ENCODE measurements at places on chromosomes 11 and 22.
A peak's percentile ranks its signal among the peaks of the same experiment; 100 is the strongest.

DNA sequence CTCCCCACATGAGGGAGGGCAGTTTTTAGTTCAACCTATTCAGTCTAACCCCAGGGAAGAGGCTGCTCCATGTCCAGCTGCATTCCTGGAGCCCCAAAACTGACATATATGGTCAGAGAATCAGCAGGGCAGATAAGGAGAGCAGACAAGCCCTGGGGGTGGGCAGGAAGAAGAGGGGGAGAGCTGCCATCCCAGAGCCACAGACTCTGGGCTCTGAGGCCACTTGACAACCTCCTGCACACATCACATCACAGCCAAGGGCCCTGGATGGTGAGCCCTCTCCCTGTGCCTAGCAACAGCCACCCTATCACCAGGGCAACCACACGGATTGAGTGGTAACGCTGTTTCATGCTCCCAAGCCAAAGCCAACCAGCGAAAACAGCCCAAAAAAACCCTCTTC is 3.1 kb downstream of the ARHGAP1 start:
- DNase-seq = no peak

- DNase-seq = no peak
These were observed 38.3 kb downstream of the PISD start for GRCh38 chr22:31623592-31624304.

DNA sequence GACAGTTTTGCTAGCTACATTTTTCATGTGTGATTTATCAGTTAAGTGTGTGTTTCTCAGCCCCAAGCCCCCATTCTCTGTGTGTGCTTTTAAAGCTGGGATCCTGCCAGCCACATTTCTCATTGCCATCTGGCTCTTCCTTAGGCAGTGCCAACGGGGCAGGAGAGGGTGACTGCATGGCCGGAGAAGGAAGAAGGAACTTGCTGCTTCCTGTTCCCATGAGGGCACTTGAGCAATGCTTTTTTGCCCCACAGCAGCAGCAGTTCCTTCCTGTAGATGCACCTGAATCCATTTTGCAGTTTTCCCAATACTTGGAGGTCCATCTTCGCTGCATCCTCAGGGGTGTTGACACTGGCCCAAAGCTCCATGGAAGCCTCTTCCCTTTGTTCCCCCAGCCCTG is 37.5 kb downstream of the TNRC6B start:
- no peak for DNase-seq

DNA sequence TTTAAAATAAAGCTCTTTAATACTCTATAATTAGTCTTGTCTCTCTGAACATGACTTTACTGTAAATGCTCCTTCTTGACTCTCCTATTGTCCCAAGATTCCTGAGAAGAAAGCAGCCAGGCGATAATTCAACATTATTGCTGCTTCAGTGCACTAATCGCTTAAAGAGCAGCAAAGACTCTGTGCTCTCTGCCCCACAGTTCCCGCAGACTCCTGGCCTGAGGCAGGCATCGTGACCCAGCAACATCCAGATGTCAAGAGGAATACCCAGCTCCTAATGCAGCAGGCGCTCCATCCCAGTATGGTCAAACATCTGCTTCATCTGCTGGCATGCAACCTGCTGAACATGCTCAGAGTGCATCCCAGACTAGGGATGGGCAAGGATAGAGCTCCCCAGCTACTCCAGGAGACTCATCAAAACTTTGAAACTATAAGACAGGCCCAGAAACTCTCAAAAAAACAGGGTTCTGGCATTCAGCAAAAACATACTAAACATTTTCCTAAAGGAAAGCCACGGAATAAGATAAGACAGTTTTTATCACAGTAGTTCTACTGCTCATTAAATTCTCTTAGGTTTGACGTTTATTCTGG is 270.0 kb downstream of the SOX6 start:
- DNase-seq = no peak

GRCh38 chr22:28574159-28574788 is 105.4 kb downstream of the TTC28 start:
- DNase-seq = no peak

DNA sequence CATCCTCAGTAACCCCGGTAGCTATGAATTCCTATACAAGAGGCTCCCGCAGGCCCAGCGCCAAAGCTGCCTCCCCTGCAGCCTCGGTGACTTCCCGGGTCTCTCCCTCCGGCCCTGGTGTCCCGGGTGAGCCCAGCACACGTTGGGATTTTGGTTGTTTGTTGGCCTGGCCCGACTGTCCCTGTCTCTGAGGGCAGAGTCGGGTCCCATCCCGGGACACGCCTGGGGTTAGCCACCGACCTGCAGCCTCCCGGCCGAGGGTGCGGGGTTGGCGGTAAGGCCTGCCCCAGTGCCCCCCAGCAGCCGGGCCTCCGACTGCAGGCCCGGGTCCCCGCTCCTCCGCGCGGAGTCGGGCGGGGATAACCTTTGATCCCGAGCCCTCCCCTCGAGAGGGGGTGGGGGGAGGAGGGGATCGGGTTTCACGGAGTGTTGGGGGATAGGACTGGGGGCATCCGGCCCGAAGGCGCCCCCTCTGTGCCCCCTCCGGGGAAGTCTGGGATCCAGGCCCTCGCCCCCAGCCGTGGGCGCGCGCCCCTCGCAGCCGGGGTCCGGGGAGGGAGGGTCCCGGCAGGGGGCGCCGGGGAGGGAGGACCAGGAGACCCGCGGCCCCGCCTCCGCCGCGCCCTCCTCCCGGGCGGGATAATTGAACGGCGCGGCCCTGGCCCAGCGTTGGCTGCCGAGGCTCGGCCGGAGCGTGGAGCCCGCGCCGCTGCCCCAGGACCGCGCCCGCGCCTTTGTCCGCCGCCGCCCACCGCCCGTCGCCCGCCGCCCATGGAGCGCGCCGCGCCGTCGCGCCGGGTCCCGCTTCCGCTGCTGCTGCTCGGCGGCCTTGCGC is at the start of gene FBLN1:
Gene FBLN1 (plus strand): TSS at position 669 of the 835 bp plus-strand sequence. CDS start 103 bp downstream, at position 772.
- DNase-seq = no peak

DNA sequence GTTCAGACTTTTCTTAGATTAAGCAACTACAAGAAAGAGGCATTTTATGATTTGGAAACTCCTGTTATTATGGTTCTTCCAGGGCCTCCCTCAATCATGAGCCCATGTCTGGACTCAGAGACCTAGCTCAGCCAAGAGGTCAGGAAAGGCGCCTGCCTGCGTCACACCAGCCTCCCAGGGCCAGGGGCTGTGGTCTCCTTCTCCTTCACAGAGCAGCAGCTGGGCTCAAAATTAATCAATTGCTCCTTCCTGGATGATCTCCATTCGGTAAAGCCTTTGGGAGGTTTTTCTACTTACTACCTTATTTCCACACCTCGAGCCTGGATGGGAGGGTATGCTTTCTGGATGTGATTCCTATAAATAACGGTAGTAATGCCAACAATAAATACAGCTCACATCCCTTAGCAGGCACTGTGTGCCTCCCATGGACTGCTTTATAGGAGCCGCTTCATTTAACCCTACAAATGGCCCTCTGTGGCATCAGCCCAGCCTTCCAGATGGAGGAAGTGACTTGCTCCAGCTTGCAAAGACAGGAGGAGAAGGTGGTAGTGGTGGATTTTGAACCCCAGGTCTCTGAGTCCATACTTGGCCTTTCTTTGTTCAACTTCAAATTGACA is 1445.6 kb downstream of the TBC1D22A start:
- DNase-seq = no peak

GRCh38 chr11:132312161-132312560 is 941.7 kb downstream of the NTM start:
- peak; percentile 20 for DNase-seq

DNA sequence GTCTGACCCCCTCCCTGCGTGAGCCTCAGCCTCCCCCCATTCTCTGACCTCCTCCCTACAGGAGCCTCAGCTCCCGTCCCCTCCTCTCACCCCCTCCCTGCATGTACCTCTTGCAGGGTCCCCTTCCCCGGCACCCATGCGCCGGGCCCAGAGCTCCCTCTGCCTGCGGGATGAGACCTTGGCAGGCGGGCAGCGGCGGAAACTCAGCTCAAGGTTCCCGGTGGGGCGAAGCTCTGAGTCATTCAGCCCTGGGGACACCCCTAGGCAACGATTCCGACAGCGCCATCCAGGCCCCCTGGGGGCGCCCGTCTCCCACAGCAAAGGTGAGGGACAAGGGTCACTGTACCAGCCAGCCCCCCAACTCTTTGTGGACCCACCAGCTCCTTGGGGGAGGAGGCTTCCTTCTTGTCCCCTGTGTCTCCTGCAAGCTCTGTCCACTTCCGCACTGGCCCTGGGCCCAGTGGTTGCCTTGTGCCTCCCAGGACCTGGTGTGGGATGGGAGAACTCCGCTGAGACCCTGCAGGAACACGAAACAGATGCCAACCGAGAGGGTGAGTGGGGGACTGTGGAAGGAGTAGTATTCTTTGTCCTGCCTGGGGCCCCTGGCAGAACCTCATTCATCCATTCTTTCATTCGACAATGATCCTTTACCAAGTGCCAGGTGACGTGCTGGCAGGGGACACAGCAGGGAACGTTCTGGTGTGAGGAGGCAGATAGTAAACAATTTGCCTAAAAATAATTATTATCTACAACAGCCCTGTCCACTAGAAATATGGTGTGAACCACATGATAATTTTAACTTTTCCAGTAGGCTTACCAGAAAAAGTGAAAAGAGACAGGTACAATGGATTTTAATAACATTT is 3.7 kb upstream of the RPS6KA4 start:
- peak; percentile 54 for DNase-seq

Data from GM12865 (cell line).